ENCODE measurements at places on chromosomes 16 and 17. TPM values are rescaled to one million over a fixed set of nuclear protein-coding genes. Genes with fewer than 3 reads are reported as not detected.

KCNH4 gene
- 0.06 TPM for total RNA-seq

ZNF19 gene
- 5.6 TPM for total RNA-seq

DNA sequence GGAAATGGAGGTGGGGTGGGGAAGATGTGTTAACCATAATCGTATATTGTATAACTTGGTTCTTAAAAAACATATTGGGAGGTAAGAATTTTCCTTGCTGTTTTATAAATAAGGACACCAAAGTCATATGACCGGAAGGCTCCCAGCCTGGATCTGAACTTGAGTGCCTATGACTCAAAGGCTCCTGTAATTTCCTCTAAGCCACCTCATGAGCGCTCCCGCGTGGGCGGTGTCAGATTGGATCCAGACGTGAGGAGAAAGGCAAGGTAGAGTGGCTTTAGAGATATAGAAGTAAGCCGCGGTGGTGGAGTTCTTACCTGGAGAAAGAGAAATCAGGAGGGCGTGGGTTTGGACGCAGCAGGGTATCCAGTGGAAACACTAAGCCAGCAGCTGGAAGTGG lies 196.2 kb upstream of the NLRP1 start:
- DNase-seq = no peak

GPRC5B gene
- 32.5 TPM for total RNA-seq

DNA sequence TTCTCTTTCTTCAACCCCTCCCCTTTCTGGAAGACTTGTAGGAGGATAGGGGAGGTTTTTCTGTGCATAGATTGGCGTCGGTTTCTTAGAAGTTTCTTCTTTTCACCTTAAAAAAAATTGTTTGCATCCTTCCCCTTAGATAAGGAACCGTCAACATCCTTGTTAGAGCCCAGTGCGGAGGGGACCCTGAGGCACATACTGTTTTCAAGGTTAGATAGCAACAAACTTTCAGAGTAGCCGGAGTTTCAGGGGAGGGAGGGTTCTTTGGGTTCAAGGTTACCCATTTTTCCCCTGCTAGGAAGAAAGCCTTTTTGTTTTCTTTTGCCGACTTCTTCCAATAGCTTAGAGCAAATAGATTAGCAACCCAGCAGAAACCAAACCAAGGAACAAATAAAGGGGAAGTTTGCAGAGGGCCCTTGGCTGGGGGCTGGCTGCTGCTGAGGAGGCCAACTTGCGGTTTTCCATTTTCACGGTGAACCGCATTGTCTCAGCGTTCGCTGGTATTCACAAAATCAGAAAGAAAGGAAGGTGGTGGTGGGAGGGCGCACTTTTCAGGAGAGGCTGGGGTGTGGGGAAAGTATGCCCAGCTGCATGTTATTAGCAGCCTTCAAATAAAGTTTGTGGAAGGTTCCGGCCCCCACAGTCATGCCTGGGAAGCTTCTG lies 28.8 kb downstream of the MSI2 start:
- no peak for DNase-seq

SLC46A1 gene
- total RNA-seq = 46.2 TPM

KRTAP2-2 gene
- total RNA-seq = not detected

WNT9B gene
- total RNA-seq = 0.14 TPM

- no peak for DNase-seq
Measured at GRCh38 chr17:44473367-44473766, 29.8 kb downstream of the GPATCH8 start.

UMOD gene
- 0.60 TPM for total RNA-seq

GRCh38 chr16:12750554-12750918 lies 53.2 kb downstream of the CPPED1 start:
- no peak for DNase-seq

DNA sequence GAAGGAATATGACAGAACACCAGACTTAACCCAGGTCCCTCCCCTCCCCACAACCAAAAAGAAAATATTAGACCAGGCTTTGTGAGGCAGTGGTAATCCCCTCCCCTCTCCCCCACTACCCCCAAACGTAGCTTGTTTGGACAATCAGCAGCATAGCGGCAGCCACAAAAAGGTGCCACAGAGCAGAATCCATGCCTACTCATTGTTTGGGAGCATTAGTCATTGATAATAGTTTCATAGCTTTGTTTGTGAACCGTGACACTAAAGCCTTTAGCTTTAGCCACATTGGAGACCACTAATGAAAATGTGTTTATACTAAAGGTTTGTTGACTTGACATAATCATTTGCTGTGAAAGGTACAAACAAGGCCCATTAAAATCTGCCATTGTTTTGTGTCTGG lies 65.1 kb downstream of the NUP93 start:
- DNase-seq = no peak

ABCC12 gene
- total RNA-seq = 0.69 TPM

DNA sequence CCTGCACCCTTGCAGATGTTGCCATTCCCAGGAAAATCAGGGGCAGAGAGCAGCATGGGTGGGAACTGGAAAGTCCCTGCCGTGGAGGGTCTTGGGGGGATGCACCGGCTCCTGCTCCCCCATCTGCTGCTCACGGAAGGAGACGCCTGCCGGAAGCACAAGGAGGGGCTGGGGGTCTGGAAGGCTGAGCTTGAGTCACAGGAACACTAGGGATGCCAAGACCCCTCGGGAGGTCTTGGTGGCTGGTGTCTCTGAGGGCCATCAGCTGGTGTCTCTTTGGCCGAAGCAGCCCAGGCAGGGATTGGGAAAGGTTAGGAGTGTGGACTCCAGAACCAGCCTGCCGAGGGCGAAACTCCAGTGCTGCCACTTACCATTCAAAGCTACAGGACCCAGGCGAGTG lies 29.4 kb upstream of the GNA13 start:
- DNase-seq = no peak

SLFN12 gene
- total RNA-seq = 16.0 TPM

Measured in mucosa of gallbladder (tissue), 1 donor.